ENCODE measurements at places on chromosomes 5 and 9. TPM values are rescaled to one million over a fixed set of nuclear protein-coding genes. Genes with fewer than 3 reads are reported as not detected.

Gene HARS1
- 76.6 TPM for total RNA-seq

Gene RANBP3L
- 0.50 TPM for total RNA-seq

Gene SH3RF2
- 0.65 TPM for total RNA-seq

Gene PCSK1
- total RNA-seq: 1.4 TPM

Gene CNTNAP3B
- 101 TPM for total RNA-seq

Gene POU5F2
- total RNA-seq: 3.2 TPM

Gene CPLANE1
- 22.7 TPM for total RNA-seq

Gene ELAVL2
- total RNA-seq: 0.84 TPM

GRCh38 chr5:148228392-148228984 is 9.8 kb upstream of the MARCOL start:
- DNase-seq: no peak

GRCh38 chr5:6829150-6829784 is 116.0 kb downstream of the TENT4A start:
- no peak for DNase-seq

DNA sequence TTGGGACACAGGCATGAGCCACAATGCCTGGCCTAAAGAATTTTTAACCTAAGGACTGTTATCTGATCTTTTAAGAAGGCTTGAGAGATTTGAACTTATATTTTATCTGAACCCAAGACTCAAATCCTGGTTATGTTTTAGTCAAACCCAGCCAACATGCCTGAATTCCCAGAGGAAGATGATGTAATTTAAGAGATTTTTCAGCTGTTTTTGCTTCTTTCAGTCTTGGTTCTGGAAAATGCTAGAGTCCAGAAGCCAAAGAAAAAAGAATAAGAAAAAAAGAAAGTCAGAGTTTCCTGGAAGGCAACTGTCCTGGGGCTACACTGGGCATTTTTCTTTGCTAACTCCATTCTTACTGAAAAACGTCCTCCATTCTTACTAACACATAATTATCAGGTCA is 85.8 kb downstream of the SNX18 start:
- DNase-seq: no peak

DNA sequence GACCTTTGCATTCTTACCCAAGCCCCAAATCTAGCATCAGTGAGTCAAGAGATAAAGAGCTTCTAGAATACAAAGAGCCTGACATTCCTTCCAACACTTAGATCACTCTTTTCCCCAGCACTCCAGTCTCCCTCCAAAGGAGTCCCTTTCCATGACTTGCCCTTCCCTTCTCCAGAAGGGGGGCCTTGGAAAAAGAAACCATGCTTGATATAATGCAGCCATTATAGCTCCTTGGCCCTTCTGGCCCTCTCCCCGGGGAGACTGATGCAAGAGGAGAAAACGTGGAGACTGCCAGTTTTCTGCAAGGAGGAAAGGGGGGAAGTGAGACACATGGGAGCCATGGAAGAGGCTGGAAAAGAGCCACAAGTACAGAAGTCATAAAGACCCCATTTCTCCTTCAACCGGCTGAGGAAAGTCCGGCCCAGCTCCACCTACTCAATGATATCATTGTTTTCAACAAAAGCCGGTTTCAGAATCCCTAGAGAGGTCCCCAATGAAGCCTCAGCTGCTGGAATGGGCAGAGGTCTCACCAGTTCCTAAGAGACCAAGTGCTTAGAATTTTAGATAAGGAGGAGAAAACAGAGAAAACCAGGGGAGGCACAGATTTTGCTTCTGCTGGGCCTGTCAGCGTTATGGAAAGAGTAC is 29.0 kb downstream of the ADAM19 start:
- DNase-seq: no peak

- no peak for DNase-seq
Measured at GRCh38 chr5:146091881-146092280, 13.5 kb downstream of the PLAC8L1 start.

DNA sequence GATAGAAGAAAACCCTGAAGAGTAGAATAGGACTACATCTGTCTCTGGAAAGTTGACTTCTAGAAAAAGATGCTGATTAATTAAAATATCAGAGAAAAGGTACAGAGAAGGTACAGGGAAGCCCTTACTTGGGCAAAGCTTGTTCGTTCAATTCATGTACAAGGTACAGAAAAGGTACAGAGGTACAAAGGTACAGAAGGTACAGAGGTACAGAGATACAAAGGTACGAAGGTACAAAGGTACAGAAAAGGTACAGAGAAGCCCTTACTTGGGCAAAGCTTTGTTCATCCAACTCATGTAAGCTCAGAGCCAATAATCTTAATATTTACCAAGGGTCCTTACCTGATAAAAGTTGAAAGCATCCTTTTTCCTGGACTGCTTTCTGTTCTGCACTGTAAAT is 182.3 kb downstream of the PCSK1 start:
- DNase-seq: no peak

DNA sequence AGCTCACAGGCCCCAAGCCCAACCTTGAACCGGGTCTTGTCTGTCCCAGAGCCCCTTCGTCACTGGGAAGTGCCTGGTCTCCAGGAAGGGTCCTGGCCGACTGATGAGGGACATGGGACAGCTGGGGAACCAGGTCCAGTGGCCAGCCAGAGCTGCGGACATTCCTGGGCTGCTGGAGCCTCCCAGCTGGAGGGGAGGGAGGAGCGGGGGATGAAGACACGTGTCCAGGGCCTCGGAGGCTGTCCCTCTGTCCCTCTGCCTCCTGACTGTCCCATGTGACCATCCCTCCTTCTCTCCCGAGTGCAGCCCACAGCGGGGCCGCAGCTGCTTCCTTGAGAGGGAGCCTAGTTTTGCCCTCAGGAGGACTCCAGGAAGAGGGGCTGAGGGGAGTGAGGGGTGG is 41.7 kb upstream of the UBAC1 start:
- no peak for DNase-seq

DNA sequence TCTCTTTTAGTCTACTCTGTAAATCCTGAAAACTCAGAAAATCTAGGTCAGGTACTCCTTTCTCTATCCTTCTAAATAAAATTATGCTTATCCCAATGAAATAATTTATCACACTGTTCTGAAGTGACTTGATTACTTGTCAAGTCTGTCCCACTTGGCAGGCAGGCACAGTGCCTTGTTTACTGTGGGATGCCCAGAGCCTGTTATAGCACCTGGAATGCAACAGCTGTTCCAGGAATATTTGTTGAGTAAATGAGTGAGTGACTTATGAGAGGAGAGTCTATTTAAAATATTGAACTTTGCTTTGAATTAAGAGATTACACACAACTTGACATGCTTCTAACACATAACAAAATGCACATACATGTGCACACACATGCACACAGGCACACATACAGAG is 130.0 kb downstream of the MPDZ start:
- DNase-seq: no peak

DNA sequence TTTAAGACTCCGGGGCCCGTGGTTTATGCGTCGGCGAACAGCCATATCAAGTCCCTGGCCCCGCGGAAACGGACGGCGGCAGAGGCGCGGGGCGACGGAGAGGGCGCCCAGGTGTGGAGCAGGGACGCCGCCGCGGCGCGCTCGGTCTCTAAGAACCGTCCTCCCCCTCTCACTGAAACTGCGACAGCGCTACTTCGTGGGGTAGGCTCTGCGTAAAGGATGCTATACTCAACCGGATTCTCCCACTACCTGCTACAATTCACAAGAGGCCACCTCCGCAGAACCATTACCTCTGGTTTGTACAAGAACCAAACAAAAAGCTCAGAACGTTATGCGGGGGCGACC is 404 bp downstream of the MRNIP start:
- DNase-seq: no peak

DNA sequence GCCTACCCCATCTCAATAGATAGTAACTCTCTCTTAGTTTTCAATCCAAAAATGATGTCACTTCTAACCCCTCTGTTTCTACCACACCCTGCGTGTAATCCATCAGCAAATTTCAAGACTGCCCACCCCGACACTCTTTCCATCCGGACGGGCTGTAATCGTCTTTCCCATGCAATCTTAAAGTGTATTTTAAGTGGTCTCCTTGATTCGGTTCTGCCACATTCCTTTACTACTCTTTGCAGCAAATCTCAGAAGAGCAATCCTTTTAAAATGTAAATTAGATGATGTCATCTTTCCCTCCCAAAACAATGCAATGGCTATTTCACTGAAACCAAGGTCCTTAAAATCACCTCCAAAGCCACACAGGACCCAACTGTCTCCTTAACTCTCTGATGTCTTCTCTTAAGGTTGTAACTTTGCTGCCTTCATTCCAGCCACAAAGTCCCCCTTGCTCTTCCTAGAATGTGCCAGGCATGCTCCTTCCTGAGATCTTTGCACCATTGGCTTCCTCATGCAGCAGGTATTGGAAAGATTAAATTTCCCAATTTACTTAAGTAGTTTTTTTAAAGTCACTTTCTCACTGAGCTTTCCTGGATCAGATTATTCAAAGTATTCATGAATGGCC is 932.5 kb upstream of the WWC1 start:
- DNase-seq: no peak

DNA sequence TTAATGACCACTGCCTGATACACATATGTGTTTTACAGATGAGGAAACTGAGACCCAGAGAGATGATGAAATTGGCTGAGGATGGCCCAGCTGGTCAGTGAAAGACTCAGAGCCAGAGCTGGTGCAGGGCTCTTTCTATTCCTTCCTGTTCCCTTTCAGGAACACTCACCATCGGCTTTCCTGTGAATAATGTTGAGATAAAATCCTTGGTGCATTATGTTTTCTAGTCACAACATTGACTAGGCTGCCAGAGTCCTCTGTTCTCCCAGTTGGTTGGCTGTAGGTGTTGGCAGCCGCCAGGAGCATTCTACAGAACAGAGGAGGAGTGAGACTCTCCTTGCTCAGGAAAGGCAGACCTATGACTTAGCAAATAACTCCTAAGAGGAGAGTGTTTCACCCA is 14.8 kb downstream of the TGFBI start:
- DNase-seq: no peak

DNA sequence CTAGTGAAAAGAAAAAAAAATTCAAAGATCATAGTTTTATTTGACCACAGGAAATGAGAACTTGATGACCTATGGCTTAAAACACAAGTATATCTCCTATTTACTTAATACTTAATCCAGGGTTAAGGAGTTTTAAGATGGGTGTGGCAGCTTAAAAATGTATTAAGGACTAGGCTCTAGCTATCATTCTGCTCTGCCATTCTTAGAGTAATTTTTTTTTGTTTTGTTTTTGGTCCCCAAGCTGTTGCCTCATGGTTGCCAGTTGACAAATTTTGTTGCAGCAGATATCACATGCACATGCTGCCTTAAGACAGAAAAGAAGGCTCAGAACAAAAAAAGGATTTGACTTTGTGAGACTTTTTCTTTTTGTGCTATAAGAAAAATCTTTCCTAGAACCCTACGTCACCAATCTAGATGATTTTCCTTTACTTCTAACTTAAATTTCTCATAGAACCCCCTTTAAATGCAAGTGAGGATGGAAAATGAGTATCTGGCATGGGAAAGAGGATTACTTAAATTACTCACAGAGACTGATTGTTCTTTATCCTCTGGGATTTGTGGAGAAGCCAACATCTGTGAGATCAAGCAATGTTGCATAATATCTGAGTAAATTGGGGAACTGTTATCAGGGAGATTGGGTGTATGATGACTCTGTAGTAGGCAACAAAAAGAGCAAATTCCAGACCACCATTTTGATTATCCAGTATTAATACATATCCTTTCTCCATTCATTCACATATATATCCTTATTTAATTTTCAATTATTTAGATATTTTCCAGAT is 364.7 kb upstream of the CD180 start:
- no peak for DNase-seq

DNA sequence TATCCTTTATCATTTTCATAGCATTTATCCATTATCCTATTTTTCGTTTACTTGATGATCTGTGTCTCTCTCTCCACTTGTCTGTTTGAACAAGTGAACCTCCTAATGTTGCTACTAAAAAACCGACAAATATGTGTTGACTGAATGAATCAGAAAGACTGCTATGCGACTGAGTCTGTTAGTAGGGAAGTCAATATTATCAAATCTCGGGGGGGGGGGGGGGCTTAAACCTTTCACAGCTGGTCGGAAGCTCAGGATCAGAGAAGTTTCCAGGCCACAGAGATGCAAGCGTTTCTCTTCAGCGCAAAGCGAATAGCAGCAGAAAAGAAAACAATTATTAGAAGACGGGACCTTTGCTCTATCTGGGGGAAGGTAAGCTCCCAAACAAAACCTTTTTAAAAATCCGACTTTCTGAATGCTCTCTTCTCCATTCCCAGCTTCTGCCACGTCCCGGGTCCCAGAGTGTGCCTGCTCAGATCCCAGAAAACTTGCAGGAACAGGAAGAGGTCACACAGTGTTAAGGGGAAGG is 412 bp downstream of the RIOK2 start:
- DNase-seq: no peak

GRCh38 chr9:22425551-22425950 is 21.1 kb upstream of the DMRTA1 start:
- no peak for DNase-seq
